Motor neuron (in vitro differentiated cells): ENCODE measurements at places on chromosomes 6 and 20. TPM values are rescaled to one million over a fixed set of nuclear protein-coding genes. Genes with fewer than 3 reads are reported as not detected.

PTPRT gene
- total RNA-seq: 0.17 and 0.19 TPM in 2 replicates

CDSN gene
- total RNA-seq: not detected in 2 replicates

RAET1G gene
- not detected in 2 replicates for total RNA-seq

LIN28B gene
- total RNA-seq: 0.07 TPM in 1 of 2 replicates, not detected in the other

CAGE1 gene
- total RNA-seq: 0.22 and 0.44 TPM in 2 replicates

PXMP4 gene
- total RNA-seq: 5.4 and 7.4 TPM in 2 replicates

GRCh38 chr6:114247101-114247500, 95.7 kb downstream of the HS3ST5 start:
- no peak for ATAC-seq

- peak; percentile 32 for ATAC-seq
Measured at GRCh38 chr20:34334654-34335407, 28.2 kb upstream of the ITCH start.

- no peak for ATAC-seq
Measured at GRCh38 chr20:62427172-62428001, at the start of gene RBBP8NL. Gene RBBP8NL, minus strand, starts transcription at chr20:62427539. Its CDS starts 7,892 bp downstream, at chr20:62419647.
